Non-pigmented ciliary epithelial cell (primary cell): ENCODE measurements at places on chromosomes 11 and 22.

DNA sequence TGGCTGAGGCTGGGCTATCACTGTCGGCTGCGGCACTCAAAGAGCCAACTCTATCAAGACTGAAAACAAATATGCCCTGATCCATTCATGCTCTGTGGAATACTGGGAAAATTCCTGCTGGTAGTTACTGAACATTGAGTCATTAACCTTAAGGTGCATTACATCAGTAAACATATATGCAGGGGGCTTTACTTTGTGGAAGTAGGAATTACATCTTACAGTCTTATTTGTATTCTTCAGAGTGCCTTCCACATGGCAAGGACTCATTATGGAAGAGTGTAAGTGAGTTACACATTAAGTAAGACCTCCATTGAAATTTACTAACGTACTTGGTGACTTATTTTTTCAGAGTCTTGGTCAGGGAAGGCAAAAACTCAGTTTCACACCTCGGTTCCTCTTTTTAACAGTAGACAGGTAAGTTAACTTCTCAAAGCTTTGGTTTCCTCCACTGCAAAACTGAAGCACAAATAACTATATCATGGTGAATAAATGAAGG, 4.5 kb downstream of the OR5B21 start:
- DNase-seq = no peak

GRCh38 chr11:2004466-2004865, 6.8 kb upstream of the H19 start:
- no peak for DNase-seq

- no peak for DNase-seq
Measured at GRCh38 chr11:12173111-12173510, 62.7 kb downstream of the MICAL2 start.

DNA sequence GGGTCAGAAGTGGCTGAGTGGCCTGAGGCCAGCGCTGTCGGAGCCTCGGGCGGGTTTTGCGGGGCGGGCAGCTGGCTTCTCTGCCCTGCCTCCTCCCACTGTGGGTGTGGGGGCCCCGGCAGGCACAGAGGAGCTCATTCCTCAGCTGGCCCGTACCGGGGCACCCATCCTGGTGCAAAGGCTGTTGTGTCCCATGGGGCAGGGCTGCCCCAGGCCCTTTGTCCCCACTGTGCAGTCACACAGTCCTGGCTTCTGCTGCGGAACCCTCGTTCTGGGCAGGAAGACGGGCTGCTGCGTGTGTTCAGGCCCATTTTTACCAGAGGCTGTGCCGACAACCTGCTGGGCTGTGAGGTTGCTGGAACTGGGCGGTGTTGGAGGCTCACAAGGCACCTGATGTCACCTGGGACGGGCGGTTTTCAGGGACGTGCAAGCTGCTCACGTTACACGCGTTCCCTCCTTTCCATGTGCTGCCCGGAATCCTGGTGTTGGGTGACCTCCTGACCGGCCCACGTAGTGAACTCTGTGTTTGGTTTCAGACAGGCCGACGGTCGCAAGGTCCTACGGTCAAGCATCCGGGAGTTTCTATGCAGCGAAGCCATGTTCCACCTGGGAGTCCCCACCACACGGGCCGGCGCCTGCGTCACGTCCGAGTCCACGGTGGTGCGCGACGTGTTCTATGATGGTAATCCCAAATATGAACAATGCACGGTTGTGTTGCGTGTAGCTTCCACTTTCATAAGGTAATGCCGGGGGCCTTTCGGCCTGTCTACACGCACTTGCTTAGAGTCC, 5.2 kb downstream of the SELENOO start:
- no peak for DNase-seq

GRCh38 chr11:1815751-1816150, 19.0 kb upstream of the SYT8 start:
- no peak for DNase-seq

DNA sequence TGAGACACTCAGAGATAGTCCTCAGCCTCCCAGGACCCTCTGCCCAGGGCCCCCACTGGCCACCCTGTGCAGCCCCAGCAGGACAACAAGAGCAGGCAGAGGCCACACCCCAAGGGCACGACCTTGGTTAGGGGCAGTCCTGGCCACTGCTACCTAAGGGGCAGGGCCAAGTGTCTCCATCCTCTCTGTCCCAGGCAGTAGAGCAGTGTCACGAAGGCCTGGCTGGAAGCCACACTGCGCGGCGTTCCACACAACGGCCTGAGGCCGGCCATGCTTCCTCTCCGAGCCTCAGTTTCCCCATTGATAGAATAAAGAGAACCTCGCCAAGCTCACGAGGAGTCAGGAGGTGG, 1074.3 kb downstream of the BRD1 start:
- DNase-seq = no peak

GRCh38 chr11:14119357-14119756, 156.8 kb downstream of the SPON1 start:
- DNase-seq = no peak

- no peak for DNase-seq
Measured at GRCh38 chr22:46731246-46732040, 6.6 kb downstream of the CERK start.

- no peak for DNase-seq
Measured at GRCh38 chr11:108743851-108744250, 79.0 kb downstream of the DDX10 start.

GRCh38 chr11:8243458-8243857, 20.2 kb downstream of the LMO1 start:
- DNase-seq = no peak

GRCh38 chr11:35580397-35580781, 37.9 kb upstream of the FJX1 start:
- DNase-seq = no peak

- no peak for DNase-seq
Measured at GRCh38 chr11:96001037-96001436, 77.1 kb upstream of the MTMR2 start.

DNA sequence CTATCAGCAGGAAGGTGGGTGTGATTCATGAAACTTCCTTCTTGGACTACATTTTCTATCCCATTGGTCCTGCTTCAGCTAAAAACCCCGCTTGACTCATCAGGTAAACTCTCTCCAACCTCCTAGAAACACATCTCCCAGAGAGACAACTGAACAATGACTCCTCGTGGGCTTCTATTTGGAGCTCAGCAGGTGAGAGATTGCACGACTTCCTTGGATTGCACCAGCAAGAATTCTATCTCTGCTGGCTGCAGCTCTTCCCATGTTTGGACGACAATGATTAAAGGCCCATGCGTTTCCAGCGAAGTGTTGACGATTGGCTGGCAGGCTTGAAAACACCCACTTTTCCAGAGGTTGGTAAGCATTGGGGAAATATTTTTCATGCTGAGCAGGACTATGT, 216.1 kb upstream of the NTM start:
- no peak for DNase-seq

GRCh38 chr11:94151903-94152677, 23.4 kb downstream of the PANX1 start:
- DNase-seq = no peak

- DNase-seq = no peak
Measured at GRCh38 chr11:70597751-70598625, 199.7 kb downstream of the CTTN start.

DNA sequence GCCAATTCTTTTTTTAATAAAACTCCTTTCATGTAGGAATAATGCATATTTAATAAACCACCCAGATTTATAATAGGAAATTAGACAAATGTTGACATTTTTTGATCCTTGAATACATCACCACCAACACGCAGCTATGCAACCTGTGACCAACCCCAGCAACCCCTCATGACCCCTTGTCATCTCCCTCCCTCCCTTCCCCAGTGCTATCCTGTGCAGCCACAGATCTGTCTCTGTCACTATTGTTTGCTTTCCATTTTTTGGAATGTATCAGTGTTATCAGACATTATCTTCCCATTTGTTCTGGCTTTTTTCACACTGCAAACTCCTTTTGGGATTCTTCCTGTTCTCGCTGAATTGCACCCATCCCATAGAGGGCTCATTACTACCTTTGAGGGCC, 114.1 kb downstream of the VPREB1 start:
- no peak for DNase-seq

DNA sequence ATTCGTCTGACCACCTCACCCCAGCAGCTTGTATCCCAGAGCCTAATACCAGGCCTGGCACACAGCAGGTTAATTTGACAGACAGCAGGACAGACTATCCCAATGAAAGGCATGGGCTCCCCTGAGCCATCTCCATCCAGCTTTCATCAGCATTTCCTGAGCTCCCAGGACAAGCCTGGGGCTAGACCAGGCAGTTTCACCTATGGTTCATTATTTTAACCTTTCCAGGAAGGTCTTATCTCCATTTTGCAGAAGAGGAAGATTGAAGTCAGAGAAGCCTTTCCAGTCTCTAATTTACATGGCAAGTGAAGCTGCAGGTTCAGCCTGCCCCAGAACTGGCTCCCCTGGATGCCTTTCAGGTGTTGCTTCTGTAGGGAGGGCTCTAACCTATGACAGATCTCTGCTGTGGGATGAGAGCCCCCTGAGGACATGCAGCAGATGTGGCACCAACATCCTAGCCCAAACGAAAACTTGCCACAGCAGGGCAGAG, 17.0 kb downstream of the ARRB1 start:
- no peak for DNase-seq
